ENCODE measurements at places on chromosomes 7 and 10.

- DNase-seq: no peak
Measured at GRCh38 chr7:148129023-148129422, 461.5 kb upstream of the C7orf33 start.

DNA sequence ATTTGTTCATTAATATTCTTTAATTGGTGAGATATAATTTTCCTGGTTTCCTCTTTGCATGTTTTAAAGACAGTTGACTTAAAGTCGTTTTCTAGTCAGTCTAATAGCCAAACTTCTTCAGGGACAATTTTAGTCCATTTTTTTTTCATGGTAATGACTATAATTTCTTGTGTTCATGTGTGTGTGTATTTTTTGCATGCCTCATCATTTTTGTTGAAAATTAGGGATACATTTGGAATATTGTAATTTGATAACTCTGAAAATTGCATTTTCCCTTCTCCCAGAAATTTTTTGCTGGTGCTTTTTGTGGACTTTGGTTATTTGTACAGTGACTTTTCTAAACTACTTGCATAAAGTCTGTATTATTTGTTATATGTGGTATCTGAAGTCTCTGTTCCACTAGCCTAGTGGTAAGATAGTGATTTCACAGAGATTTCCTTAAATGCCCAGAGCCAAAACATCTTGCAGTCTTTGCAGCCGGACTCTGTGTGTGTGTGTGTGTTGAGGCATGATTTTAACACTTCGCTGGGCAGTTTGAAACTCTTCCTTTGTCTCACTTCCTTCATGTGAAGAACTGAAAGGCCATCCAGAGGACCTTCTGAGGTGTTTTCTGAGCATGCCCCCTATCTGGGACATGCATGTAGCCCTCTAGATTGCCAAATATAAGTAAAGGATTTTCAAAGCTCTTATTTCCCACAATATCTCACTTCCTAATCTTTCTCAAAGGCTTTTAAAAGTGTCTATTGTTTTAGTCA lies 40.9 kb upstream of the ZNF365 start:
- DNase-seq: peak; percentile 24

- DNase-seq: no peak
Measured at GRCh38 chr7:121837462-121837861, 35.5 kb upstream of the PTPRZ1 start.

- peak; percentile 76 for DNase-seq
Measured at GRCh38 chr7:129271500-129272355, 46.9 kb downstream of the AHCYL2 start.

GRCh38 chr7:78018641-78019446 lies 220.3 kb downstream of the PHTF2 start:
- no peak for DNase-seq

- no peak for DNase-seq
Measured at GRCh38 chr10:115295213-115295805, 202.1 kb downstream of the ATRNL1 start.

DNA sequence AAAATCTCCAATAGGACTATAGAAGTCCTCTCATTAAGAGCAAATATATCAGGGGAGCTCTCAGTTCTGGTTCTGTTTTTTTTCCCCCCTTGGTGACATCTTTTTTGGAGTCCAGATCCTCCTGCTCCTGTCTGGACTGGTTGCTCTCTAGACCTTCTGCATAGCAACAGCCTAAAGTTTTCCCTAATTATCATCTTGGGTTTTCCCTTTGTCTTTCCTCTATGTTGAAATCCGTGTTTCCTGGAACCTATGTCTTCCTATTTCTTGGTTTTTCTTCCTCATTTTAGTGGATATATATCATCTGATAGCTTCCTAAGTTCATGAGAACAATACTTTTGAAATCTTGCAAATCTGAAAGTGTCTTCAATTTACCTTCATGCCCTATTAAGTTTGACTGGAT lies 29.7 kb upstream of the MTERF1 start:
- DNase-seq: no peak
